ENCODE measurements at places on chromosomes 7 and 10.
A peak's percentile ranks its signal among the peaks of the same experiment; 100 is the strongest.

- no peak for DNase-seq
Measured at GRCh38 chr10:74255214-74255613, 104.2 kb downstream of the ADK start.

- DNase-seq: peak; percentile 68
Measured at GRCh38 chr7:47506382-47507339, 75.2 kb downstream of the TNS3 start.

GRCh38 chr10:12876266-12876665 lies 125.2 kb downstream of the CCDC3 start:
- no peak for DNase-seq

DNA sequence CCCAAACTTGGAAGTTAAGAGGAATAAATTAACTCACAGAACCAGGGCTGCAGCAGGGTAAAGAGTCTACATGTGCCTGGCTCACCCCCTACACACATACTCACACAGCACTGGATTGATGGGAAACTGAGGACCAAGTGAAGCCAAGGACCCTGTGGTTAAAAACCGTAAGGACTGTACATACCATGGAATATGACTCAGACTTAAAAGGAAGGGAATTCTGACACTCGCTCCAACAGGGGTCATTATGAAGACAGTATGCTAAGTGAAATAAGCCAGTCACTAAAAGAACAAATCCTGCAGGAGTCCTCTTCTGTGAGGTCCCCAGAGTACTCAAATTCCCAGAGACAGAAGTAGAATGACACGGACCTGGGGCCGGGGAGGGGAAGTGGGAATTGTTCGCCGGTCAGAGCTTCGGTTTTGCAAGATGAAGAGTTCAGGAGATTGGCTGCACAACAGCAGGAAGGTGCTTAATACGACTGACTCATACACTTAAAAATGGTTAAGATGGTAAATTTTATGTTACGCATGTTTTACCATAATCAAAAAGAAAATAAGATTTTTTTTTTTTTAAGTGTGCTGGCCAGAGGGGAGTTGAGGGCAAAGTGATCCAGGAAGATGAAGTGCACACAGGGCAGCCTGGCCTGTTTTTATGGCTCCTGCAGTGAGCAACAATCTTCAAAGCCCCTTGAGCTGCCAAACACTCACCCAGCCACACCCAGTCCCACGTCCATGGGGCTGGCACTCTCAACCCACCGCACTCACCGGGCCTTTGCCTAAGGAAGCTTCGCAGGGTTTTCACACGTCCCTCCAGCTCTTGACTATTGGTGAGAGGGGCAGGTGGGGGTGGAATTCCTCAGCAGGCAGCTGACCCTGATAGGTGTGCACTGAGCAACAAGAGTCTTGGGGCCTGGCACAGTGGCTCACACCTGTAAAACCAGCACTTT lies 26.4 kb downstream of the DRGX start:
- DNase-seq: no peak

DNA sequence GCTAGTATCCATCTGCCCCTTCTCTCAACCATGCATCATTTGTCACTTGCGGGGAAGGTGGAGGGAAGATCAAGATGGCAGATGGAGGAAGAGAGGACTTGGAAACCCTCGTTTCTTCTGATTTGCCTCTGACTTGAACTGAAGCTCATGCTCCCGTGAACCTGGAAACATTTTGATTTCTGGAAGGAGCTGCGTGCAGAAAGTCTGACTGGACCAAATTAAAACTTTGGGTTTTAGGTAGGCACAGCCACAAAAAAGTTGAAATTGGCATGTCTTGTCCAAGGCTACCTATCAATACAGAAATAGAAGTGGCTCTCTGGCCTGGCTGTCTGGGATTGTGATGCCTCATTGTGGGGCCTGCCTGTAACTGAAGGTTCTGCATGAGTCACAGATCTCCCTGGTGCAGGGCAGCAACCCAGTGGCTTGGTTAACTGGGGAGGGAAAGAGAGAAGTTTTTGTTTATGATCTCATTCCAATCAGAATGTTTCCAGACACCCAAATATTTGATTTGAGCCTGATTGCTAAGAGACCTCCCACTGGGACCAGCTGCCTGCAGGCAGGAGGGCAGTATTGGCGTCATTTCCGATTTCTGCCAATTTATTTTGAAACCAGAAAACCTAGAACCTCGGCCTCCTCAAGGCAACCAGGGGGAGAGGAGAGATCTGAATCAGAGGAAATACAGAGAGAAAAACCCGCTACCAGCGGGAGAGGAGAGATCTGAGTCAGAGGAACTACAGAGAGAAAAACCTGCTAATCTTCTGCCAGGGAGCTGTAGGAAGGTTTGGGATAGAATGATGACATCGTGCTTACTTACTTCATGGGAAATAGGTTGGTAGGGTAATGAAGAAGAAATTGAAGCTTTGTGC lies 363.6 kb downstream of the ANKRD30A start:
- DNase-seq: no peak

- no peak for DNase-seq
Measured at GRCh38 chr10:75744261-75744660, 312.8 kb downstream of the LRMDA start.

DNA sequence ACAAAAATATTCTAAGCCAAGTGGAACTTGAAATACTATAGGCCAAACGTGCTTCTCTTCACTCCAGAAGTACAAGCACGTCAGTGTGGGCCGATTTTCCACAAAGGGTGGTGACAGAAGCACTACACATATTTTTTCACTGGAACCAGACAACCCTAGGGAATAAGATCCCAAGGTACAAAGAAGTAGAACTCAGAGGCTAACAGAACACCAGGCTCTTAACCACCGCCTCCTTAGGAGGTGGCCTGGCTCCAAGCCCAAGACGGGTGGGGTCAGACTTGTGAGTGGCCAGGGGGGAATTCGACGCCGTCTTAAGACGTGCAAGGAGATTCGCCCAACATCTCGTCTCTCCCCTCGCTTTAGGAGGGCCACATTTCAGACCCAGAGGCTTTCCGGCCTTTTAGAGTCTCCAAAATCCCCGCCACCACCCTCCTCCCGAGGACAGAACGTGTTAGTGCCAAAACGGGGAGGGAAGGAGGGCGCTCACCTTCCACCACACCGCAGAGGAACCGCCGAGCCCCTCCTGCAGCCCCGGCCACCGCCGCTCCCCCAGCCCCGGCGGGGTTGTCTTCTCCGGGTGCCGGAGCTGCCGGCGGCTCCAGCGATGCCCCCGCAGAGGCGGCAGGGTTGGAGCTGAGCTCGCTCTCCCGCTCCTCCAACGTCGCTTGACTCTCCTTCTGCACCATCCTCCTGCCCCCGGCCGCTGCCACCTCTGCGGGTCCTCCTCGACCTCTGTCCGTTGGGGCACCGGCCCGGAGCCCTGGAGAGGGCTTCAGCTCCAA lies 716 bp downstream of the OGA start:
- peak; percentile 89 for DNase-seq

DNA sequence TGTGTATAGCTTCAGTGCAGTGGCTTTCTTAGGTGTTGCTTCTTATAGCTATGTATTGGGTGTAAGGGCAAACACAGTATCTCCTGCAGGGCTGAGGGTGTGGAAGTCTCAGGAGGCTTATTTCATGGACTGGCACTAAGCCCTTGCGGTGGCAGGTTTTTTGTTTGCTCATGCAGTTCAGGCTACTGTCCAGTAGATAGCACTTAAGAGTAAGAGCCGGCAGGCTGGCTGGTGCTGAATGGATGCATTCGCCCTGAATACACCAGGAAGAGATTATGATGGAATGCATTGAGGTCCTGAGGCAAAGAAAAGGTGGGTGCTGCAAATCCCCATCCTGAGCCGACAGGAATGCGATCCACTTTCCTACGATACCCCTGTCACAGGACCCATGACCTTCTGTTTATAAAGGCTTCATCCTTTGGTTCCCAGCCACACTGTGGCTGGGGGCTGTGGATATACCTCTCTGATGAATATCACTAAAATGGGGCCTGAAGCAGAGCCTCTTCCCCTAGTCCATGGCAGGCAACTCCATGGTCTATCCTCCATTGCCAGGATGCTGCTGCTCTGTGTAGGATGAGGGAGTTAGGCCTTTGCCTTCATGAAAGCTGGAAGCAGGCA lies 44.9 kb downstream of the ANXA8 start:
- DNase-seq: peak; percentile 26

DNA sequence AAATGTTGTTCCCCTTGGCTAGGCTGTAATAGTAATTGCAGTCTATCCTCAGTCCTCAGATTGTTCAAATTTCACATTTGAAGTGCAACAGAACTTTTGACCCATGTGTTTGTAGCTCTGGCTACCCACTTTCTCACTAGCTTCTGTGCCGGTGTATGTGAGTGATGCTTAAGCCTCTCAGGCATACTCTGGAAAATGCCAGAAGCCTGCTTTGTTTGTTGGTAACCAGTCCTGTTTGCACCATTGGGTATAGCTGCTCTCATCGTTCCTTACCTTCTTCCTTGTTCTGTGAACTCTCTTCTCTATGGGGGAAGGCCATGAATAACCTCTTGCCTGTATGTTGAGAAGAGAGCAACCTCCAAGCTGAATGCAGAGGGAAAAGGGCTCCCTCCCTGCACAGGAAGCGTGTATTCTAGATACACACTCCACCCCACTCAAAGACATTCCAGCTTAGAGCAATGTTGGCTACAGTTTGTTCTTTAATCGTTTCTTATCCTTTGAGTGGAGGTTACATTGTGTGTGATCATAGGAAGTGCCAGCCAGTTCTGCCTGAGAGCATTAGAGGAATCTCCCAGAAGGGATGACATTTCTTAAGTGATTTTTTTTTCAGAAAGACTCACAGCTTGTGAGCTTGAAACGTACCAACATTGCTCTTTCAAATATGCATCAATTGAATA lies 40.5 kb downstream of the C1QL3 start:
- DNase-seq: peak; percentile 68

DNA sequence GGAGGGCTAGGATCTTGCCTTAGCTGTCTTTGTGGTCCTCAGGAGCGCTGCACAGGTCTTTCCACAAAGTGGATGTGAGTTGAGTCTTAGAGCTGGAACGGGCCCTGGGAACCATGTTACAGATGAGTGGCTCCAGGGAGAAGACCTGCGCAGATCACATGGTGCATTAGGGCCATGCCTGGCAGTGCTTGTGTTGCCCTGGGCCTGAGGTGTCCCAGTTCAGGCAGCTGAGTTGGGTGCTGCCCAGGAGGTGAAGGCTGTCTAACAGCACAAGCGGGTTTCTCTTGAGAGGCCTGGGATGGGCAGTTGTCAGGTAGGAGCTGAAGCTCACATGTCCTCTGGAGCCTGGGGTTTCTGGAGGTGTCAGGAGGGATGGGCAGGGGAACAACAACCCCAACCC lies 33.7 kb upstream of the ANKRD2 start:
- DNase-seq: no peak

DNA sequence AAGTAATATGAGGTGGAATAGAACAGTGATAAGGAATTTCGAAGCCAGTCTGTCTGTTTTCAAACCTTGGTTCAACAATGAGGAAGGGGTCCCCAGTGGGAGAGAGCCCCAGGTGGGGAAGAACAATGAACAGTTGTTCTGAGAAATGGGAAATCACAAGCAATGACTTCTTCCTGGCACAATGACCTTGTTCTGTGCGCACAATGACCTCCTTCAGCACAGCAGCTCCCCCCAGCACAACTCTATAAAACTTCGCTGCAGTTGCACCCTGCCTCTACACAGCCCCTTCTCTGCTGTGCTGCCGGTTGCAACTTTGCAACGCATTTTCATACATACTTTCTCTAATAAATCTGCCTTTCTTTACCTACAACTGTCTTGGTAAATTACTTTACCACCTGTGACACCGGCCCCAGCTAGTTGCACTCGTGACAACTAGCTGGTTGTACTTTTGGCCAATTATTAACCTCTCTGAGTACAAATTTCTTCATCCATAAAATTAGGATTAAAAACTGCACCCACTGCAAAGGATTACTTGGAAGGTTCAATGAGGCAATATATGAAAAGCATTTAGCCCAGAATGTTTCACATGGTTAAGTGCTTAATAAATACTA lies 40.5 kb downstream of the ASB4 start:
- DNase-seq: no peak

DNA sequence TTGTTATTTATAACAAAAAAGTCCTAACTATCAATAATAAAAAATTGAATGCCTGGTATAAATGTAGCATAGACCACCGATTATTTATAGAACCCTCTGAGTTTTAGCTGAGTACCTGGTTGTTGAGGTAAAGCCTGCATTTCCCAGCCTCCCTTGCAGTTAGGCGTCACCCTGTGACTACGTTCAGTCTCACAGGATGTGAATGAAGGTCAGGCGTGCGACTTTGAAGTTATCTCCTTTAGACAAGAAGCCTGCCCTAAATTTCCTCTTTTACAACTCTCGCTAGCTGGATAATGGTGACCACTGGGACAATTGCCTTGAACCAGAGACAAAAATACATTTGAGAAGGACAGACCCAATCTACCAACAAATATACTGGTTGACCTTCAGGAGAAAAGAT lies 67.5 kb upstream of the TES start:
- no peak for DNase-seq

DNA sequence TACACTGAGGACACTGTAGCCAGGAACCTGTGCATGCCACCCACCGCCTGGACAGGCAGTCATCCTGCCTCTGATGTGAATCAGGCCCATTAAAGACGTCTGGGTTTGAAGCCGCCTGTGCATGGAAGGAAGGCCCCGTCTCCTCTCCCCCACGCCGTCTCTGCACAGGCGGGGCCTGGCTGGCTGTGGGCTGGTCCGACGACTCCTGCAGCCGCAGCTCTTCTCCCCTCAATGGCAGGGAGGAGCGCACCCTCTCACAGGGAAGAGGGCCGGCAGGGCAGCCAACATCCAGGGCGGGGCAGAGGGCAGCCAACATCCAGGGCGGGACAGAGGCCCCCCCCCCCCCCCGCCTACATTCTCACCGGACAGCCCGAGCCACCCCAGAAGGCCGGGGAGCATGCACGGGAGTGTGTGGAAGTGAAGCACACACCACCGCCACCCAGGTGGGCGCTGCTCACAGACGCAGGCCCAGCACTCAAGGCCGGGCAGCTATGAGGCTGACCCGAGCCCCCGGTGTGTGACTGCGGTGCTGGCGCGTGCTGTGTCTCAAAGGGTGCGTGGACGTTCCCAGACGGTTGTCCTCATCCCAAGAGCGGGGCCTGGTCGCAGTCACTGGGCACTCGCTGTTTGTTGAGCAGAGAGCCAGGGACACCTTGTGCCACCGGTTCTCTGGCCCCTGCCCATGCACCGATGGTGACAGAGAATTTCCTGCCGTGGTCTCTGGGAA lies 19.1 kb downstream of the DPYSL4 start:
- no peak for DNase-seq

DNA sequence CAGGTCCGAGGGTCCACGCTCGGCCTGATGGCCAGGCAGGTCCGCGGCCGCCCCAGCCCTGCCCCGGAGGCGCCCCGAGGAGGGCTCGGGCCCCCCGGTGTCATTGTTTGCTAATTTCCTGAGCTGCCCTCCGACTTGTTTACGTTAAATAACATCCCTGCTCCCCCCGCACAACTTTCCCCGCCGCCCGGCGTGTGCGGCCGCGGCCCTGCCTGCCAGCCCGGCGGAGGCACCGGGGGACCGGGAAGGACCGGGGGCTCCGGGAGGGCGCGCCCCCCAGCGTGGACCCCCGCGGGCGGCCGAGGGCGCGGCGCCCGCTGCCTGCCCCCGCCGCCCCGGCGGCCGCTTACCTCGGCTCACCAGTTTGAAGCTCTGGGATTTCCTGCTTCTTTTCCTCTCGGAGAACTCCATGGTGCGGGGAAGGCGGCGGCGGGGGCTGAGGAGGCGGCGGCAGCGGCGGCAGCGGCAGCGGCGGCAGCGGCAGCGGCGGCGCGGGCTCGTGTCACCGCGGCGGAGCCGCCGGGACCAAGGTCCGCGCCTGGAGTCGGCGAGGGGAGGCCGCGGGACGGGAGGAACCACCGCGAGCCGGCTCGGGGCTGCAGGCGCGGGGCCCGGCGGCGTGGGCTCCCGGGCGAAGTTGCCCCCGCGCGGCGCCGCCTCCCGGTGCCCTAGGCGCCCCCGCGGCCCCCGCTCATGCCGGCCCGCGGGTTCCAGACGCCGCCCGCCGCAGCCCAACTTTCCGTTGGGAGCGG lies 515 bp downstream of the BEND7 start:
- peak; percentile 55 for DNase-seq

Measured in eye (tissue), 1 donor.